Myocyte (in vitro differentiated cells): ENCODE measurements at places on chromosomes 11 and 22. TPM values are rescaled to one million over a fixed set of nuclear protein-coding genes. Genes with fewer than 3 reads are reported as not detected.
A peak's percentile ranks its signal among the peaks of the same experiment; 100 is the strongest.

KIAA1671 gene
- total RNA-seq = 10.4 and 11.2 TPM in 2 replicates

TIMP3 gene
- total RNA-seq = 4.0 and 5.2 TPM in 2 replicates

MCHR1 gene
- total RNA-seq = 0.94 and 2.1 TPM in 2 replicates

DNA sequence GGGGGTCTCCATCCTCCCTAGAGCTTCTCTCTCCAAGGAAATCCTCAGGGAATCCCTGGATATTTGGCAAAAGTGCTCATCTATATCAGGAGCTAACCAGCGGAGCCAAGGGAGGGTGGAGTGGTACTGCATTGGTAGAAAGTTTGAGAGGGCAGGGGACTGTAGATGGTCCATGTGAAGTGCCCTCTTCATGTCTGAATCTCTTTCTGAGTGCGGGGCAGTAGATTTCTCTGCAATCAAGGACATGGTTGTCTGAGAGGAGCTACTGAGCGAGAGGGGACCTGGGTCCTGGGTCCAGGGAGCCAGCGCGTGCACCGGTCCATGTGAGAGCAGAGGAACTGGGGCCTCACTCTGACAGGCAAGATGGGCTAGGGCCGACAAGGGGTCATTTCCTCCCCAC lies 701 bp downstream of the DIXDC1 start:
- DNase-seq = no peak

GRCh38 chr22:32623943-32624342 lies 149.3 kb downstream of the FBXO7 start:
- DNase-seq = peak; percentile 80

DNA sequence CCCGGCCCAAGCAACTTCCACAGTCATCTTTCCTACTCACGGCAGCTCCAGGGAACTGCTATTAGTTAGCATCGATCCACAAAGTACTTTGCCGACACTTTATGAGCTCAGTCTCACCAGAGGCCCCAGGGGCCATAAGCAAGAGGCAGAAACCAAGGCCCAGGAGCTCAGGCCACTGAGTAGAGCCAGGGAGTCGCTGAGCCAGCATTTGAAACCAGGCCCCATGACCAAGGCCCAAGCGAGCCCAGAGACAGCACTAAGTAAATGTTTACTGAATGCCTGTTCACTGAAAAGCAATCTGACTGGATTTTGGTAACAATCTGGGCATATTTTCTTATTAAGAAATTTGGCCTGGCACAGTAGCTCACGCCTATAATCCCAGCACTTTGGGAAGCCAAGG lies 43.3 kb downstream of the ARRB1 start:
- DNase-seq = no peak
